ENCODE measurements at places on chromosomes 11 and 22.
A peak's percentile ranks its signal among the peaks of the same experiment; 100 is the strongest.

- DNase-seq, result no peak
These were observed 6.4 kb downstream of the GATD1 start for GRCh38 chr11:770642-771616.

- no peak for DNase-seq
These were observed 836.0 kb downstream of the FAM181B start for GRCh38 chr11:81897639-81898038.

GRCh38 chr11:13897646-13898276 is 64.8 kb upstream of the SPON1 start:
- no peak for DNase-seq

GRCh38 chr11:43649501-43649900 is 31.0 kb upstream of the HSD17B12 start:
- DNase-seq, result no peak

- DNase-seq, result peak; percentile 30
These were observed 2.7 kb downstream of the DTX4 start for GRCh38 chr11:59174664-59175033.

DNA sequence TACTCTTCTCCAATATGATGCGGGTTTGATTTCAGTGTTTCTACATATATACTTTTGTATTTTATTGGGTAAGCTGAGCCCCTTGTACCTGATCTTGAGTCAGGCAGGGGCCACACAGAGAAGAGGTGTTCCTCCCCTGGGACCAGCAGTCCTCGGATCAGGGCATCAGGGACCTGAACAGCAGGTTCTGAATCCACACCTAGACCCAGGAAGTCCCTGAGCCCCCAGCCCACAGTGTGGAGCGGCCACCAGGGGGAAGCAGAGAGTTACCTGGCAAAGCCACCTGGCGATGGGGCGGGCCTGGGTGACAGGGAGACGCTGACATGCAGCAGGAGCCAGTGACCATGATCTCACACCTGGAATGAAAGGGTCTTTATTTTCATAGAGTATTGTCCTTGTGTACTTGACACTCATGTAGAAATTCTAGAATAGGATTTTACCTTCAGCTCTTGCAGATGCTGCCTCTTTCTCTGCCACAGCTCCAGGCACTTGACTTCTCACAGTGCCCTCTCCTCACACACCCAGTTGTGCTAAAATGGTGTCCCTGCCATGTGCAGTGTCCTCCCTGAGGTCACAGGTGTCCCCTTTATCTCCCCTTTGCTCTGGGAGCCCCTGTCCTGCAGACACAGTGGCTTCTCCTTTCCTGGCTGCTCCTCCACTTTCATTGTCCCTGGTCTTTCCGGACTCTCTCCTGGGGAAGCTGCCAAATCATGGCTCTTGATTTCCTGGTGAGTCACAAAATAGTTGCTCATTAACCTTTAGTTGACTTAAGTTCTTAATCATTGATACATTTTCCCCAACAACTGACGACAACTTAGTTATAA is 48.5 kb downstream of the GGTLC2 start:
- DNase-seq, result no peak

GRCh38 chr11:95134491-95134890 is 44.8 kb downstream of the ENDOD1 start:
- no peak for DNase-seq

- no peak for DNase-seq
These were observed 58.6 kb downstream of the SC5D start for GRCh38 chr11:121351083-121351630.

DNA sequence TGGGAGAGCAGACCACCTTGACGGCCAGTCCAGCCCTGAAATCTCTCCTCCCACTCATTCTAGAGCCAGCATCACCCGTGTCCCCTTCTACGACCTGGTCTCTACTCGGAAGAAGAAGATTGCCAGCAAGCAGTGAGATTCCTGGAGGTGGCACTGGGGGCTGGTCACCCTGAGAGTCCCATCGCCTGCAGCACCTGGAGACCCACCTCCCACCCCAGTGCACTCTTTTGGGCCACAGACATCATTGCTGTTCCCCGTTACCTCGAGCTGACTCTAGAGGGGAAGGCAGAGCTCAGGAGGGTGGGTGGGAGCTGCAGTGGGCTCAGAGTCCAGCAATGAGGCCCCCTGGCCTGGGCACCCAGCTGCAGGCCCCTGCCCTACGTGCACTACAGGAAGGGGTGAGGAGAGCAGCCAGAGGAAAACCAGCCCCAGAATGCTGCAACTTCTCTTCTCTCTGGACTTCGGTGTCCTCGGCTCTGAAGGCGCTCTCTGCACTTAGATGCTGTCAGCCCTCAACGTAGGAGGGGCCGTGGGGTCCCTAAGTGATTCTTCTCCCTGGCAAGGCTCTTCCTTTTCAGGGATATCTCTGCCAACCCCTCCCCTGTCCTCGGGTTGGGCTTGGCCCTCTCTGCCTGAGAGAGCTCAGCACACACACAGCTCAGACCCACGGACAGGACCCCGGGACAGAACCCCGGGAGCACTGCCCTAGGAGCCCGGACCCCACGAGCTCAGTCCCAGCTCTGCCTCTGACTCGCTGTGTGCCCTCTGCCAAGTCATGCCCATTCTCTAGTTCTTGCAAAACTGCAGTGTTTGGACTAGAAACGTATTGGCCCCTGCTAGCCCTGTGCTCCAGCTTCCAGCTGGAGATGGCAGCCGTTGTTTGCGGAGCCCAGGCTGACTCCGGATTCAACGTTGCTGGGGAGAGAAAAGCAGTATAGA is 31.3 kb downstream of the CYTH4 start:
- DNase-seq, result no peak

GRCh38 chr11:63783925-63784592 is 15.5 kb upstream of the ZFTA start:
- DNase-seq, result no peak

DNA sequence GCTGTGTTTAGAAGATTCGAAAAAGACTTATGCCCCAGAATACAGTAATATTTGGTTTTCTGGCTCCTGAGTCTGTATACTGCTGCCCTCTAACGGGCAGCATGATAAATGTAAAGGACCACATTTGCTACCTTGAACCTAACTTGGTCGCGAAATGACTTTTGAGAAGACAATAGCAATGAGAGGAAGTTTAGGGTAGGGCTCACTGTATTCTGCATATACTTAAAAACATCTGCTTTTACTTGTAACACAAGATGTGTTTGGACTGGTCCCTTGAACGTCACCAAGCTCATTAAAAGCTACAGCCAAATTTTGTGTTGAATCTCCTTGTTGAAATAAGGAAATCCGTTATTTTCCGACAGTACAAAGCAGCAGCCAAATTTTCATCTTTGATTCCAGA is 309.1 kb downstream of the SWAP70 start:
- no peak for DNase-seq

DNA sequence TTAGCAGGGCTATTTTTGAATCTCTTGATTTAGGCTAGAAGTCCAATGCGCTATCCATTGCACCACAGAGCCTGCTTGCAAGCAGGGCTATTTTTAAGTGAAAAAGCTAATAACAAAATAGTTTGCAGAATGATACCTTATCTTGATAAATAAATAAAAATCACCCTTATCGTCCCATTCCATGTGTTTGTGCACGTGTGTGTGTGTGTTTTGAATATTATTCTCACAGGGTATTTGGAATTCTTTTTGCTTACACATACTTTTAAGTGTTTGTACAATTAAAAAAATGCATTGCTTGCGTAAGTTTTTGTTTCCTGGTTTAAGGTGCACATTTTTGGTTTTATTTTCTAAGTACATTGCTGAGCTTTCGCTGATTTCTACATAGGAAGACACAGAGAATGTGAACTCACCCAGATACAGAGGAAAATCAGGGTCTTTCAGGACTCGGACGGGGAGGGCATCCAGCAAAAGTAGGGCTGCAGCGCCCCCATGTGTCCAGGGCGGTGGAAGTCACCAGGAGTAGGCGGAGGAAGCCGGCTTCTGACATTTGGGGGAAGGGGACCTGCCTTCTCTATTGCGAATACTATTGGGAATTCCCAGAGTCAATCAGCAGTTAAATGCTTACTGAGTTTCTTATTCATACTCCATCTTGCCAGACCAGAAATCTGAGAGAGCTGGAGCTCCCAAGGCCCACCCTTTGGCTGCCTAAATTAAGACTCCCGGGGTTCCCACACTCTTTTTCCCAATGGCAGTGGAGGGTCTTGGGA is 27.3 kb downstream of the SLC1A2 start:
- peak; percentile 54 for DNase-seq

GRCh38 chr11:117037279-117037974 is 60.8 kb downstream of the SIK3 start:
- DNase-seq, result no peak

DNA sequence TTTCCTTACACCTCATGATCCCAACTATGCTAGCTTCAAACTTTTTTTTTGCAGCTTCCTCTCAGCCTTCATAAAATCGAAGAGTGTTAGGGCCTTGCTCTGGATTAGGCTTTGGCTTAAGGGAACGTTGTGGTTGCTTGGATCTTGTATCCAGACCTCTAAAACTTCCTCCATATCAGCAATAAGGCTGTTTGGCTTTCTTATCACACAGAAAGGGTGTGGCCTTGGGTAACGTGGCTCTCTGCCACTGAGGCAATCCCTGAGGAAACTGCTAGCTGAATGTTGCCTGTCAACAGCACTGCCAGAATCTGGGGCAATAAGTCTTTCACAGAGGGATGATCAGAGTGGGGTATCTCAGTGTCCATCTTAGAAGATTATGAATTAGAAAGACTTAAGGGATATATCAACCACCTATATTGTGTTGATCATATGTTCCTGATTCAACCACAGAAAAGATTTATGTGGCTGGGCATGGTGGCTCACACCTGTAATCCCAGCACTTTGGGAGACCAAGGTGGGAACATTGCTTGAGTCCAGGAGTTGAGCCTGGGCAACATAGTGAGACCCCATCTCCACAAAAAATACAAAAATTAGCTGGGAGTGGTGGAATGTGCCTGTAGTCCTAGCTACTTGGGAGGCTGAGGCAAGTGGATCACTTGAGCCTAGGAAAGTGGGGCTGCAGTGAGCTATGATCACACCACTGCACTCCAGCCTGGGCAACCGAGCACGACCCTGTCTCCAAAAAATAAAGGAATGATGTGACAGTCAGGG is 12.5 kb upstream of the CUL5 start:
- no peak for DNase-seq

DNA sequence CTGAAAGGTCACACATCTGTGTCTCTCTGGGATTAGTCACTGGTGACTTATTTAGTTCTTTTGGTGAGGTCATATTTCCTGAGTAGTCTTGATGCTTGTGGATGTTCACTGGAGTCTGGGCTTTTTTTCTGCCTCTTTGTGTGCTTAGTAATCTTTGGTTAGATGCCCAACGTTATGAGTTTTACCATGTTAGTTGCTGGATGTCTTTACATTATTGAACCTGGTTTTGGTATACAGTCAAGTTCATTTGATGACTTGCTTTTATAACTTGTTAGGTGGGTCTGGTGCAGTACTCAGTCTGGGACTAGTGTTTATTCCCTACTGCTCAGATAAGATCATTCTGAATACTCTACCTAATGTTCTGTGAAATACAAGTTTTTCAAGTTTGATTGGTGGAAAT is 26.2 kb upstream of the SLC37A2 start:
- no peak for DNase-seq

DNA sequence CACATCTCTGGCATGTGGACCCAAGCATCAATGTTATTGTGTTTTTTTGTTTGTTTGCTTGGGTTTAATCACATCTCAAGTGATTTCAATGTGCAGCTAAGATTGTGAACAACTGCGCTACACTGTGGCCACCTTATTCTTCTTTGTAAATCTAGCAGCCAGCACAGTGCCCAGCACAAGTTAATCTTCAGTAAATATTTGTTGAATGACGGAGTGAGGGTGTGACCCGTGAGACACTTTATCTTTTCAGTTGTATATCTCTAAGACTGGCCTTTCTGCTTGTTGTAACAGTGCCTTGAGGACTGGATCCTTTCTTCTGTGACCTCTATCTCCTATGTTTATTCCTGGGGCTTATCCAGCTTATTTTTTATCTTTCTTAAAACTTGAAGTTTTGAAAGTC is 21.4 kb upstream of the AMOTL1 start:
- no peak for DNase-seq

DNA sequence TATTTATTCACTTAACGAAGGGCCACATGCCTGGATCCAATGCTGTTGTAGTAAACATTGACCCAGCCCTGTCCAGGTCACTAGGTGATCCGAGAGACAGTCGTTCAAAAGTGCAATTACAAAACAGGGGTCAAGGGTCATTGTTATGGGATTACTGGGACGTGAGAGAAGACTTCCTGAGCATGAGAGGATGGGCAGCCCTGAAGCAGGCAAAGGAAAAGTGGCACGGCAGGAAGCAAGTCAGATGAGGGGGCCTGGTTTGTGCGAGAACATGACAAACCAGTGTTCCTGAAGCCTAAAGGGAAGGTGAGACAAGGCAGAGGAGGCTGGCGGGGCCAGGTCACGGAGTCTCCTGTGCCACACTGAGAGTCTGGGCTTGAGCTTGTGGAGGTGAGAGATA is 15.8 kb upstream of the MMP20 start:
- DNase-seq, result no peak

GRCh38 chr11:97751405-97751804 is 1269.3 kb upstream of the CNTN5 start:
- DNase-seq, result no peak

- DNase-seq, result no peak
These were observed 76.7 kb upstream of the KCNQ1OT1 start for GRCh38 chr11:2776351-2777061.

- no peak for DNase-seq
These were observed 9.0 kb upstream of the RAG1 start for GRCh38 chr11:36558571-36559413.

DNA sequence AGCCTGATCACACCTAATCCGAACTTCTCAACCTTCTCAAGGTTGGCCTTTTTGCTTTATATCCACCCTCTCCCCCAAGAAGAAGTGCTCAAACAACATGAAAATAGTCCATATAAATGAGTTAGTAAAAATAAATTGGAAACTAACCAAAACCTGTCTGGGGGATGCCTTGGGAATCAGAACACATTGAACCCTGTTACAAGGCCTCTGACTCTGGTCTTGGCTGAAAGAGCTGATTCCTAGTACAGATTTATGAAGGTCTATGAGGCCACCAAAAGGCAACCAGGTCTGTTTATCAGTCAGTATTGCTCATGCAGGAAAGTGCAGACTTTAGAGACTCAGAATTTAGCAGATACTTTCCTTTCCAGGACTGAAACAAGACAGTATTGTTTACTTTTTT is 49.7 kb downstream of the NRXN2 start:
- no peak for DNase-seq

GRCh38 chr11:6319001-6319703 is 1.1 kb downstream of the CAVIN3 start:
- DNase-seq, result no peak
